ENCODE measurements at places on chromosomes 12 and 14.
A peak's percentile ranks its signal among the peaks of the same experiment; 100 is the strongest.

DNA sequence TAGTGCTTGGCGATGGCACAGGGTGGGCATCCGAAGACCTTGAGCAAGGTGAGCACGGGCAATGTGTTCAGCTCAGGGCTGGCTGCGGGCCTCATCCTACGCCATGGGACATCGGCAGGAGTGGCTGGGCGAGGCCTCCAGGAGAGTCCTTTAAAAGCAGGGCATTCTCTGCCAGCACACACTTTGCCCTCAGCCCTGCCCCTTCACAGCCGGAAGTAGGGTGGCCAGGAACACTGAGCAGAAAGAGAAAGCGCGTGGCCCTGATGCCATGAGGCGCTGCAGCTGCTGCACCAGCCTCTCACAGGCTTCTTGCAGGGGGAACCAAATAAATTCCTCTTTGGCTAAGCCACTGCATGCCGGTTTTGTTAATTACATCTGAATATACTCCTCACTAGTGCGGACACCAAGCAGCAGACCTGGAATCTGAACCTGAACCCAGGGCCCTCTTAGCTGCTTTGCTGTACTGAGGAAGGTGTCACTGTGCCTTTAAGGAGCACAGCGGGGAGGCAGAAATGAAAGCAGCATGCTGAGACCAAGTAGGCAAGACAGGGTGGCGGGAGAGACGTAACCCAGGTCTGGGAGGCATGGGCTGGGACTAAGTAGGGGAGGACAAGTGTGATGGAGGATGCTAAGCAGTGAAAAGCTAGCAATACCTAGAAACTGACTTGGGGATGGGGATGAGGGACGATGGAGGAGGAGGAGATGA, 155.2 kb downstream of the TTC7B start:
- peak; percentile 37 for DNase-seq

DNA sequence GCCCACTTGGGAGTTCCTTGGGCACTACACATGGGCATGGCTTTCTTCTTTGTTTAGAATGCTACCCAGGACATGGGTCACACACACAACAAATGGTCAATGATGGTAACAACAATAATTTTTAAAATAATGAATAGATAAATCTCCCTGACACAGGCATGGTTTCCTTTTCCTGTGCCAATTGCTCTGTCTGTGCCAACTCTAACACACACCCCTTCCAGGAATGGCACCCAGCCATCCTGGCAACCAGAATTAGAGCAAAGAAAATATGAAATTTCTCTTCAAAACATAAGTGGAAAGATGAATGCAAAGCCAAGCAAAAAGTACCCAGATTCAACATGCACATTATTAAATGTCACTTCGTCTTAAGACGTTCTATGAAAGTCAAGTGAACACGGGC, 104.9 kb upstream of the SOX5 start:
- DNase-seq: no peak

GRCh38 chr12:112170376-112170775, 45.0 kb downstream of the TRAFD1 start:
- peak; percentile 2 for DNase-seq

GRCh38 chr14:69204753-69205152, 13.5 kb downstream of the EXD2 start:
- peak; percentile 5 for DNase-seq

- DNase-seq: no peak
Observed at GRCh38 chr12:32868885-32869284, 27.7 kb downstream of the PKP2 start.

DNA sequence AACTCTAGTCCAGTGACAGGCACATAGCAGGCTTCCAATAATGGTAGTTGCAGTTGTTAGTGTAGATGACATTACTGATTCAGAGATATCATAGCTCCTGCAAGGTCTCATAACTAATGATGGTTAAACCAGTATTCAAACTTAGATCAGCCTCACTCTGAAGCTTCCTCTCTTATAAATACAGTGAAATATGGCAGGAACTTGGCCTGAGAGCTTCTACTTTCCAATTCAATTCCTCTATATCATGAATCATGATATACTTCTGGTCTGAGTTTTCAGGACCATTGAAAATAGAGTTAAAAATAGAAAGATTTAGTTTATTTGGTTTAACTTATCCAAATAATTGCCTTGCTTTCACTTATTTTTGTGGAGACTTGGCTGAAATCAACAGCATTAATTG, 167.5 kb upstream of the NOVA1 start:
- no peak for DNase-seq

- no peak for DNase-seq
Observed at GRCh38 chr14:103436533-103436932, 51.3 kb downstream of the MARK3 start.

- peak; percentile 84 for DNase-seq
Observed at GRCh38 chr12:49369411-49370145, 2.3 kb downstream of the SPATS2 start.

DNA sequence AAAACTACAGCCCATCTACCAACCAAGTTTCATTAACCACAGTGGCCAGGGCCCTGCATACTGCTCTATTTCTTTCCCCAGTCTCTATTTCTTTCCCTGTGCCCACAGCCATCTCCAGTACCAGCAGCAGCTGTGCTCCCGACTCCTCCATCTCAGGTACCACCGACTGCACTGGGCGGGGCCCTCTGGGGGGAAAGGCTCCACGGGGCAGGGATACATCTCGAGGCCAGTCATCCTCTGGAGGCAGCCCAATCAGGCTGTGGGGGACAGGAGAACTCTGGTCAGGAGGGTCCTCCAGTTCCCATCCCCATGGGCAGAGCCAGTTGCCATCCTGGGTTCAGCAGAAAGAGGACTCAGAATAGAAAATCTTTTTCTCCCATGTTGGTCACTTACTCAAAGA, 3.0 kb downstream of the CDK4 start:
- DNase-seq: no peak

DNA sequence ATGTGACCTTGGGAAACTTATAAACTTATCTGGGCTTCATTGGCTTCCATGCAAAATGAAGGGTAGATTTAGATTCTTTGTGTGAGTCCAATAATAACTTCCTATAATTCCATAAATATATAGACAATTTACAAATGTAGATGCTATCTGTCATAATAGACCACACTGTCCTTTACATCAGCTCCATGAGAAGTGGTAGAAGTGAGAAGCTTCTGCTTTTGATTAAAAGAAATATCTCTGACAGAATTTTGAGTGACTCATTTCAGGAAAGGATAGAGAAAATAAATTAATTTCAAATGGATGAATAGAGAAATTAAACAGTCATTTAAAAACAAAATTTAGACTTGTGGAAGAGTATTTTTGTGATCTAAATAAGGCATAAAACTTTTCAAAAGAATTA, 329.7 kb upstream of the ATP2B1 start:
- DNase-seq: peak; percentile 39

DNA sequence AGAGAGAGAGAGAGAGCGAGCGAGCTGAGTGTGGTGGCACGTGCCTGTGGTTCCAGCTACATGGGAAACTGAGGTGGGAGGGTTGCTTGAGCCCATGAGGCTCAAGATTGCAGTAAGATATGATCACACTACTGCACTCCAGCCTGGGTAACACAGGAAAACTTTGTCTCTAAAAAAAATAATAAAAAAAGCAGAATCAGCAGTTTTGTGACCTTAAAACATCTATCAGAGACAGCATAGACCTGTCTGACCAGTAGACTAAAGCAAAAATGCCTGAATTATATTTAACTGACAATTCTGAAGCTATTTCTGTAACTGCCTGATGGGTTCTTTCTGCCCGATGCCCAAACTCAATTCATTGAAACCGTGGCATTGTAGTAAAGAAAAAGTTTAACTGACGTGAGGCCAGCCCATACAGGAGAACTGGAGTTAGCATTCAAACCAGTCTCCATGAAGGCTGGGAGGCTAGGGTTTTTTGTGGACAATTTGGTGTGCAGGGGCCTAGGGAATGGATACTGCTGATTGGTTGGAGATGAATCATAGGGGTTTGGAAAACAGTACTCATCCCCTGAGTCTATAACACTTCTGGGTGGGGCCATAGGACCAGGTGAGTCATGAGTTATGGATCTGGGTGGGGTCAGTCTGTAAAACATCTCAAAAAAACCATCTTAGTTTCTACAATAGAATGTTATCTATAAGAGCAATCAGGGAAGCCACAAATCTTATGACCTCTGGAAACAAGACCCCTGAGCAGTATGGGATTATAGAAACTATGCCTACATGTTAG, 8.0 kb upstream of the RASSF8 start:
- DNase-seq: no peak

- DNase-seq: peak; percentile 79
Observed at GRCh38 chr12:50271724-50272247, 11.5 kb downstream of the LIMA1 start.

- no peak for DNase-seq
Observed at GRCh38 chr12:94055528-94055927, 92.8 kb upstream of the PLXNC1 start.

GRCh38 chr12:20627001-20627588, 68.0 kb upstream of the SLCO1C1 start:
- peak; percentile 60 for DNase-seq

Measured in OCI-M1 (cell line).